ENCODE measurements at places on chromosomes 1 and 21.

DNA sequence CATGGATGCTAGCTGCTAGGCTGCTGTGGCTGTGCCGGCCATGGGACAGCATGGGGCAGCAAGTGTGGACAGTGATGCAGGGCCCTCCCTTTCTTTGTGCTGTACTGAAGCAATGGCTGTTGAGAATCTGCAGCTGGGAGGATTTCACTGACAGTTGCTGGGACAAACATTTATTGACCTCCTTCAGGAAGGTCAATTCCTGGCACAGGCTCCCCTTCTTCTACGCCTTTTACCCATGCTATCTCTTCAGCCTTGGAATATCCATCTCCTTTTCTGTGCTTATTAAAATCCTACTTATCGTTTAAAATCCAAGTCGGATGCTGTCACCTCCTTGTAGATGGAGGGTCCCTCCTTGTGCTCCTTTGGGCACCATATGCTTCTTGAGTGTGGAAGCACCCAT lies 213.1 kb upstream of the USP24 start:
- no peak for DNase-seq

DNA sequence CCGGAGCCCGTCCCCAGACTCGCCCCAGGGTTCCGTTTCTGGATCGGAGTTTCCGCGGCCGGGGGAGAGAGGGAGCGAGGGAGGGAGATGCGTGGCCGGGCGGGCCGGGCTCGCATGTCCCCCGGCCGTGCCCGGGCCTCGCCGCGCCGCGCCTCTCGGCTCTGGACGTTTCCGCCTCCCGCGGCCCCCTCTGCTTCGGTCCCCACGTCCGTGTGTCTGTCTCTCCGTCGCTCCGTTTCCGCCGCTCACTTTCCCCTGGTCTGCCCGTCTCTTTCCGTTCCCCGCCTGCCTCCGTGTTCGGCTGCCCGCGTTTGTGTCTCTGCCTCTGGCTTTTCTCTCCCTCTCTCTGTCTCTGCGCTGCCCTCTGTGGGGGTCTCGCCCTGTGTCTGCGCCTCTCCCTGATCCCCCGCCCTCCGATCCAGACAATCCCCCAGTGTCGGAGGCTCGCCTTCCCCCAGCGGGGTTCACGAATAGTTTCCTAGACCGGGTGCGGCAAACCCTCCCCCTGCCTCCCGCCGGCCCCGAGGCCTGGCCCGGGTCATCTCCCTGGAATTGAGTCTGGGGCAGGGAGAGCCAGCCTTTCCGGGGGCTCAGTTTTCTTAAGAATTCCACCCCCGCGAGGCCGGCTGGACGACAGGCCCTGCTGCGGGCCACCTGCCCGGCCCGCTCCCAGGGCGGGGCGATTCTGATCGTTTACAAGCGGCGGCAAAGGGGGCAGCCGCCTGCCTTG lies 735 bp downstream of the NBL1 start:
- DNase-seq, result no peak

GRCh38 chr1:227780101-227781044 lies 35.1 kb upstream of the PRSS38 start:
- no peak for DNase-seq

DNA sequence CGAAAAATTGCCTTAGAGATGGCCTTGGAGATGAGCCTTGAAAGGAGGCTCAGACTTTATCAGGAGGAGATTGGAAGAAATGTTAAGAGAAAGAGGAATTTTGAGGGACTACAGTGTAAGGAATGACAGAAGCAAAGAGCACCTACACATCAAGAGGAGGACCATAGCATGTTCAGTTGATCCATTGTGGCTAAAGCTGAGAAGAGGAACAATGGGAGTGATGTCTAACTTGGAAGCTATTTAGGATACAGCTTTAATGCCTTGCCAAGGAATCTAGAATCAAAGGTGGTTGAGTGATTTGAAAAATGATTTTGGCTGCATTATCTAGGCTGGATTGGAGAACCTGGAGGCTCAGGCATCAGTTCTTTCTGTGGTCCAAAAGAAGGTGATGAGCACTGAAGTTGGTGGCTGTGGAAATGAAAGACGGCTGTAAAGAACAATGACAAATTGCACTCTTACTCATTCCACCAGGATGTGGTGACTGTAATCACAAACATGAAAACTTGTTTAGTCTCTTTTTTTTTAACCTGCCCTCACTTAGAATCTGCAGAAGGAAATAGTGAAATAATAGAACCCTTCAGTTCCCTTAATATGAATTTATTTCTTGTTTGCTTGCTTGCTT lies 11.3 kb downstream of the FAM20B start:
- no peak for DNase-seq

- no peak for DNase-seq
These were observed 120.8 kb upstream of the ADGRL2 start for GRCh38 chr1:81679942-81680341.

- DNase-seq, result no peak
These were observed 9.2 kb downstream of the TP53BP2 start for GRCh38 chr1:223836586-223836985.

DNA sequence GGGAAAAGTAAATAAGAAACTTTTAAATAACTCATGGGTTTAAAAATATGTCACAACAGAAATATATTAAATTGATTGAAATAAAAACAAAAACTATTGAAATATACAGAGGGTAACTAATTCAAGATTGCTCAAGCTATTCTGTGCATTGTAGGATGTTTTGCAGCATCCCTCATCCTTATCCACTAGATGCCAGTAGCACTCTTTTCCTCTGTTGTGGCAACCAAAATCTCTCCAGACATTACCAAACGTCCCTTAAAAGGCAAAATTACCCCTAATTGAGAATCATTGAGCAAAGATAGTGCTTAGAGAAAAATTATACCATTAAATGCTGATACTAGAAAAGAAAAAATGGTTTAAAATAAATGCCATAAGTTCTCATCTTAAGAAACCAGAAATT lies 682.6 kb downstream of the RWDD3 start:
- no peak for DNase-seq

DNA sequence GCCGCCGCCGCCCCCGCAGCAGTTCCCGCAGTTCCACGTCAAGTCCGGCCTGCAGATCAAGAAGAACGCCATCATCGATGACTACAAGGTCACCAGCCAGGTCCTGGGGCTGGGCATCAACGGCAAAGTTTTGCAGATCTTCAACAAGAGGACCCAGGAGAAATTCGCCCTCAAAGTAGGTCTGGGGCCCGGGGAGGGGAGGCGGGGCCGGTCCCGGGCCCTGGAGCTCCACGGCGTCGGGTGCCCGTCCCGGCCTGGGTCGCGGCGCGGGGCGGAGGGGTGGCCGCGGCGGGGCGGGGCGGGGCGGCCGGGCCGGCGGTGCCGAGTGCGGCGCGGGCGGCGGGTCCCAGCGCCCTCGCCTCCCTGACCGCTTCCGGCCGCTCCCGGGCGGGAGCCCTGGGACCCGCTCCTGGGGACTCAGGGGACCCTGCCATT lies 646 bp downstream of the MAPKAPK2 start:
- DNase-seq, result no peak

DNA sequence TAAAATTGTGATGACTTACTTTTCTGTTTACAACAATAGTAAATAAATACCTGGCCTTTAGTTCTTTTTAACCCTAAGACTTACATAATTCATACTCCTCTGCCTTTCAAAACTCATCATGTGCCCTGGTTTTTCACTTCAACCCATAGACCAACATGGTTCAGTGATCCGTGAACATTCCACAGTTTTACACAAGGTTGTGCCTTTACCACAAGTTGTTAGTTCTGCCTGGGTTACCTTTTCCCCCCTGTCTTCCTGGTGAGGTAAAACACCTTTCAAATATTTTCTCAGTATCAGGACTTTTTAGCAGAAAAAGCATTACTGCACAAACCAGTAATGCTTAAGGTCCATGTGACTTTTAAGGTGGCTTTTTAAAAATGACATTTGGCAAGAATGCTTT lies 1466.4 kb downstream of the PLA2G4A start:
- DNase-seq, result no peak

DNA sequence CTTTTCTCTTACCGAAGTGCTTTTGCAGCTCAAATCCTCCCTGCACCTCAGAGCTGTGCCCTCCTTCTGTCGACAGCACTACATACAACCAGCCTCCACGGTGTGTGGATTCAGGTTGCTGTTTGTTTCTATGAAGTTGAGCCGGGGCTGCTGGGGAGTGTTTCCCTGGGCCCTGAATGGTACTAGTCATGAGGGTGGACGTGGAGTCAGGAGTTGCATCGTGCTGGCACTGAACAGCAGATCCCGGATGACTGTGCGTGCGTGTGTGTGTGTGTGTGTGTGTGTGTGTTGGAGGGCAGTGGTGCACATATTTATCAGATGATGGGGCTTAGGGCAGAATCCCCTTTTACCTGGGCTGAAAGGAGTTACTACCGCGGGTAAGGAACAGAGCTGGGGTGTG lies 47.0 kb downstream of the ACTL8 start:
- DNase-seq, result no peak

DNA sequence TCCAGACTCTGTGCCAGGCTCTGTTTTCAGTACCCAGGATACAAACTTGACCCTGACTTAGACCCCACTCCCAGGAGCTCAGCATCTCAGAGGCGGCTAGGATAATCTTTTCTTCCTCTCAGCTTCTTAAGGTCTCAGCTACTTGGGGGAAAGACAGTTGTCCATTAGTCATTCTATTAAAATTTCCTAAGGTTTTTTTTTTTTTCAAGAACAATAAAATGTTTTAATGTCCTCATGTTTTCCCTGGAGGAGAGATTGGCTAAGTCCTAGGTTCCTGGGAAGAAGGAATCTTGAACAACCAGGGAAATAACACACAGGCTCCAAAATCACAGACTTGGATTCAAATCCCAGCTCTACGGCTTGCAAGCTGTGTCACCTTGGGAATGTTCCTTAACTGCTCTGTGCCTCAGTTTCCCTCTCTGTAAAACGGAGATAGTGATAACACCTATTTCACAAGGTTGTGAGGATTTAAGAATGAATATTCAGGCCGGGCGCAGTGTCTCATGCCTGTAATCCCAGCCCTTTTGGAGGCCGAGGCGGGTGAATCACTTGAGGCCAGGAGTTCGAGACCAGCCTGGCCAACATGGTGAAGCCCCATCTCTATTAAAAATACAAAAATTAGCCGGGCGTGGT lies 33.0 kb downstream of the CDK18 start:
- no peak for DNase-seq

DNA sequence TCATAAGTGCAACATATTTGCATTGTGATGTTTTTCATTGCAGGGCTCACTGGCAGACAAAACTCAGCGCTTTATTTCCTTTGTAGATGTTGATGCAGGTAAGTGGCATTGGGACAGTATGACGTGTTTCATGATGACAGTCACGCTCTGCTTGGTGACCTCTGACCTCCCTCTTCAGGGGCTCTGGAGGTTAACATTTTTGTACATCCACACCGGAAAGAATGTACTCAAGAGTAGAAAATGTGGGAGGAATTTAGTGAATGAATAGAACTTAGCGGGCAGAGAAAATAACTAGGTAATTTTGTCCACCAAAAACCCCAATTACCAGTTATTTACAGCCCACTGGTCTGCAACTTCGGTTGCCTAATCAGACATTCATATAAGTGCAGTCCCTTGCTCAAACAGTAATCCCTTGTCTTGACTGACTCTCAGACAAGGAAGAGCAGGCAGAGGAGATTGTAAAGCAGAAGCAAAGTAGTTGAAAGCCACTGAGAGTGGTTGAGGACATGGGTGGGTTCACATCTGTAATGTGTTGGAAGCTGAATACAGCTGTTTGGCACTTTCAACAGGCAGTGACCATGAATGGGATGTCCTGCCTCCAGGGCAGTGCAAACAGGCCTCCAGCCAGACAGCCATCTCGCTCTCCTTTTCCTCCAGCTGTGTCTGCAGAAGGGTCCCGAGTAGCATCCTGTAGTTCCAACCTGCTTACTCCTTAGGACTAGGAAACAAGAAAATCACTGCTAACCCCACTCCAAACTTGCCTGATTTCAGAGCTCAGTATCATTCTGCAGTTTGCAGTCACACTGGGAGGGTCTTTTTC lies 188.9 kb downstream of the NRIP1 start:
- DNase-seq, result no peak

GRCh38 chr1:57447551-57447950 lies 23.7 kb upstream of the DAB1 start:
- no peak for DNase-seq

- no peak for DNase-seq
These were observed 40.9 kb downstream of the GALNT2 start for GRCh38 chr1:230107941-230108340.

DNA sequence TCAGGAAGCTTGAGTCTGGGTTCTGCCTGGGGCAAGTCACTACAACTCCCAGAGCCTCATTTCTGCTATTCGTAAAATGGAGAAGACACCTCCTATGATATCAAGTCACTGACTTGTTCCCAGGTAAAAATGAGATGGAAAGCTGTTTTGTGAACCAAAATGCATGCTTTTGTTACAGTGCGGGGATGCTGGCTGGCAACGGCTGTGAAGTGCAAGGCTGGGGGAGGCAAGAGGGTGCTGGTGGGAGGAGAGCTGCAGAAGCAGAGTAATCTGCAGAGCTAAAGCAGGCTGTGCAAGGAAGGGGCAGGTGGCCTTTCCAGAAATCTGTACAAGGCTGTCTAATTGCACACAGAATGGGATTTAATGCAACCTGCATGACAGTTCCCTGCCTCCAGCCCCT lies 150.9 kb downstream of the CNIH3 start:
- no peak for DNase-seq

GRCh38 chr1:235102993-235103411 lies 25.6 kb downstream of the TOMM20 start:
- no peak for DNase-seq

DNA sequence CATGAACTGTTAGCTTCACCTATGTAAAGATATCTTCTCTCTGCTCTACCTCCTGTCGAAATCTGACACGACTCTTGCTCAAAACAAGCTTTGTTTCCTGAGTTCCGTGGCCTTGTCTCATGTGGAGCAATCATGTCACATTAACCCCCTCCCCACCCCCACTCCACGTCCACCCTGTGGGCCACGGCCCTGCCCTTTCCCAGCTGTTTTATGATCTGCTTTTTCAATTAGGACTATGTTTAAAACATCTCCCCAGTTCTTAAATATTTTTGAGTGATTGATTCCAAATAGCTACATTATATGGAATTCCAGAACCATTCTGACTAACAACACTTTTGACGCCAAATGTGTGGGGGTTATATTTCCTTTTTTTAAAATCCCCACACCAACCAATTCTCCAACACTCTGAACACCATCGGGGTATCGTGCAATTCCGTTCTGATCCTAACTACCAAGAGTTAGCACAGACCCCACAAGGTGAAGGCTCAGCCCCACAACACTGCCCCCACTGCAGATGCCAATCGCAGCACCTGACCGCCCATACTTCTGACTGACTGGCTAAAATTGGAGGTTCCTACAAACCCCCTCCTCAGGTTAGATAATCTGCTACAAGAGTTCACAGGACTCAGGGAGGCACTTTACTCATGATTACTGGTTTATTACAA lies 12.7 kb upstream of the S100A8 start:
- DNase-seq, result no peak

DNA sequence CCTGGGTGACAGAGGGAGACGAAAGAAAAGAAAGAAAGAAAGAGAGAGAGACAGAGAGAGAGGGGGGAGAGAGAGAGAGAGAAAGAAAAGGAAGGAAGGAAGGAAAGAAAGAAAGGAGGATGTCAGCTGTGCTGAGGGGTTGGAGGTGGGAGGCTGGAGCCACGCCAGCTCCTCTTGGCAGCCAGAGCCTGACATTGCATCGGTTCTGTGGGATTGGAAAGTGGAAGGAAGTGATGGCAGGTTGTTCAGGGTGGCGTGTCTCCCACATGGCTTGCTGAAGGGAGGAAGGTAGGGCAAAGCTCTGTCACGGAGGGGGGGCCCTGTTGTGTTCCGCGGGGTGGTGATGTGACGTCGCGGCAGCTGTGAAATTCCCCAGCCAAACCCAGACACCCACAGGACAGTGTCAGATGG lies 30.7 kb downstream of the EIF2D start:
- no peak for DNase-seq

All from hypothalamus (tissue), 51 donors.